ENCODE measurements at places on chromosomes 2 and 18.

- no peak for DNase-seq
These were observed 135.9 kb downstream of the VAPA start for GRCh38 chr18:10049747-10050146.

DNA sequence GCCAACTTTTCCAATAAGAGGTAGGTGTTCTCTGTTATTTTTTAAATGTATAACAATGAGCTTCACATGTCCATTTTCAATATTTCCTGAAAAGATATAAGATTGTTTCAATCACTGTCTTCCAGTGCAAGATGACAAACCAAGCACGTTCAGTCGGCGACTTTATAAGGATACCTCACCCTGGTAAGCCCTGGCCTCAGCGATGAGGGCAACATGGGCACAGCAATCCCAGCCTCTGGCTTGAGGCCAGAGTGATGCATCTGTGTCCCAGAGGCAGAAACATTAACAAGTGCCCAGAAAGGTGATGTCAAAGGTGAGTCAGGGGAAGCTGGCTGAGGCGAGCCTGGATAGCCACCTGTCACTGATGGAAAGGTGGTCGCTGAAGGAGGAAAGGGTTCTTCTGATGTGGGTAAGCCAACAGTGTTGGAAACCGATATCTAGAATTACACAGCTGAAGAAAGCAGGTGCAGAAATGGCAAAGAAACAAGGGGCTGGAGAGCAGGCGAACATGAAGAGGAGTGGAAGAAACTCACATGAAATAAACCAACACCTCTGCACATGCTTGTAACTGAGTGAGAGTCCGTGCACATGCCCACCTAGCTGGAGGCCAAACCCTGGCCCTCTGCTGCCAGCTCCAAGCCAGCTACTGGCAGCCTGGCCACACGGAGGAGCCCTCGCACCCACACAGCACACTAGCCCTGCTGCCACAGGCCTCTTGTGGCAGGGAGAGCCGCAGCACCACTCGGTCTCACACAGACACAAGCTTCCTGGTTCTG, 65.5 kb downstream of the FBXO15 start:
- DNase-seq: no peak

- DNase-seq: no peak
These were observed 43.0 kb downstream of the CAPN13 start for GRCh38 chr2:30764021-30764800.

DNA sequence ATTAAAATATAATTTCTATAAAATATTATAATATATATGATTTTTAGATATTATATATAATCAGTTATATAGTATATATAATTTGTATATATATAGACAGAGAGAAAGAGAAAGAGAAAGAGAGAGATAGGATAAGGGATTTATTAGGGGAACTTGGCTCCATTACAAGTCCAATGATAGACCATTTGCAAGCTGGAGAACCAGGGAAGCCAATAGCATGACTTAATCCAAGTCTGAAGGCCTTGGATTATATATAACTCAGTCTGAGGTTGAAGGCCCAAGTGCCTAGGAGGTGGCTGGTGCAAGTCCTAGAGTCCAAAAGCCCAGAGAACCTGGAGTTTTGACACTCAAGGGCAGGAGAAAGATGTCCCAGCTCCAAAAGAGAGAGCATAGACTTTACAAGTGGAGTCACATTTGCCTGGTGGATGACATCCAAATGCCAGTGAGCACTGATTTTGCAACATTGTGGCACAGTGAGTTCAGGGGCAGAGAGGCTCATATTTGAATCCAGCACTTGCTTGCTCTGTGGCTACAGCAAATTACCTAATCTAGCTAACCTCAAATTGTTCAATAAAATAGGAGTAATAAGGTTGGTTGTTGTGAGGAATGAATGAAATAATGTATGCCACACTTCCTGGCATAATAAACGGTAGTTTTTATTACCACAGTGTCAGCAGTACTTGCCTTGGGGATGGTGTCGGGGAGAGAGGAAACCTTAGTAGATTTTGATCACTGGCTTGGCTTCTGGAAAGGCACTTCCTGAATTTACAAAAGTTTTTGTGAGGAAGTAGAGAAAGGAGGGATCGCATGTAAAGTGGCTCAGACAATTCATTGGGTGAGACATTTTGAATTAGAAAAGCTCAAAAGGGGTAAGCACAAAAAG, 69.6 kb upstream of the CD28 start:
- DNase-seq: no peak

DNA sequence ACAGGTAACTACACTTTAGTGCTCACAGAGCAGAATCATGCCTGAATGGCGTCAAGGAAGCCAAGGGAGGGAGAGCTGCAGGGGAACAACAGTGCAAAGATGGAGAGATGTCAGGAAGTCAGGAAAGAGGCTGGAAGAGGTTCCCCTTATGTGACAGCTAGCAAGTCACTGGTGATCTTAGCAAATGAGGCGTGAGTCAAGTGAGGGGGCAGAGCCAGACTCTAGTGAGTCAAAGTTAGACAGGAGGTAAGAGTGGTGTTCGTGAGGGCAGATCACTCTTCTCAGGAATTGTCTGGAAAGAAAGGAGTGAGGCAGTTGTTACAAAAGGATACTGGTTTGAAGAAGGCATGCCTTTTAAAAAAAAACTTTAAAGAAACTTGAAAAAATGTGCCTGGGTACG, 87.1 kb downstream of the MEP1B start:
- no peak for DNase-seq
